ENCODE measurements at places on chromosomes 1 and 21. TPM values are rescaled to one million over a fixed set of nuclear protein-coding genes. Genes with fewer than 3 reads are reported as not detected.

HAO2 gene
- total RNA-seq, result not detected

LRRC7 gene
- 0.29 TPM for total RNA-seq

CCDC17 gene
- total RNA-seq, result 0.34 TPM

ROR1 gene
- 14.8 TPM for total RNA-seq

GLIS1 gene
- 2.6 TPM for total RNA-seq

C1orf52 gene
- 26.5 TPM for total RNA-seq
